Chondrocyte (in vitro differentiated cells): ENCODE measurements at places on chromosomes 12 and 14.

- DNase-seq = no peak
These were observed 228.2 kb downstream of the BCL11B start for GRCh38 chr14:99043756-99044155.

DNA sequence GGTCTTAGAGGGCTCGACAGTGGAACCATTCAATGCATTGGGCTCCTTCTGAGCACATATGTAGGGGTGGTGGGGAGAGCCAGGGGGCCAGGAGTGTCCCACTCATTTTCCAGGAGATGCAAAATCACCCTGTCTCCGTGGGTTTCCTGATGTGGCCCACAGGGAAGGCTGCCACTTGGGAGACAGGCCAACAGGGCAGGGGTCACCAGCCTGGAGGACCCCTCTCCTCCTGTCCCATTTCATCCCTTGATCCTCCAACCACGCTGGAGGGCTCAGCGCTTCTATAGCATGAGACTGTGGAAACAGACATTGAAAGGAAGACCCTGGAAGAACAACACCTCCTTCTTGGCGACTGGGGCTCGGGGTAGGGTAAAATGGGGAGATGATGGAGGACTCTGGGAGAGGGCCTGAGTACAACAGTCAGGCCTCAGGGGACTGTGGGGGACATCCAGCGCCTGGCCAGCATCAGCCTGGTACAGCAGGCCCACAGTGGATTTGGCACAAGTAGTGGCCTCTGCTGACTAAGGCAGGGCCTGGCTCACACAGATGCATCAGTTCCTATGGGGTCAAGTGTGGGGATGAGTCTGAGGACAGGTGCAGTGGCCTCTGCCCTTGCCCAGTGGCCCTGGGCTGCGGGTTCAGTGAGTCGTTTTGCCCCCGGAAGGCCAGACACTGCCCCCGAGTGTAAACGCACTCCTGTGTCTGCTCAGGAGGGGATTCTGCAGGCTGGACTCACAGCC lies 68.0 kb downstream of the PRIMA1 start:
- DNase-seq = no peak

DNA sequence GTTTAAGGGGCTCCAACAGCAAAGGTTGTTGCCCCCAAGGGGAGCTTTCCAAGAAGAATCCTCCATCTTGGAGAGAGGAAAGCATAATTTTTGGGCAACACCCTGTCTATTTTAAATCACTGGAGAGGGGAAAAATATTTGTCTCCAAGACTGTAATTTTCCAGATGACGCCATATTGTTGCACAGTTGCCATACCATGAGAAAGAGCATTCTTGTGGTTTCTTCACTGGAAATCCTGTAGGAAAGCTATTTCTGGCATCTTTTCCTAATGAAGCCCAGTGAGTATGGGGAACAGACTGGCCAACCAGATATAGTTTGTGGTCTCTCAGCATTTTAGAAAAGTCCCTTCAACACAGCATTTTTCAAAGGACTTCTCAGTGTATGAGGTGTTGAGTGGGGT lies 88.1 kb upstream of the MANSC4 start:
- DNase-seq = no peak

- DNase-seq = no peak
These were observed 268.7 kb downstream of the AKAP6 start for GRCh38 chr14:32597771-32598170.

GRCh38 chr14:33728010-33728498 lies 222.8 kb downstream of the EGLN3 start:
- no peak for DNase-seq

DNA sequence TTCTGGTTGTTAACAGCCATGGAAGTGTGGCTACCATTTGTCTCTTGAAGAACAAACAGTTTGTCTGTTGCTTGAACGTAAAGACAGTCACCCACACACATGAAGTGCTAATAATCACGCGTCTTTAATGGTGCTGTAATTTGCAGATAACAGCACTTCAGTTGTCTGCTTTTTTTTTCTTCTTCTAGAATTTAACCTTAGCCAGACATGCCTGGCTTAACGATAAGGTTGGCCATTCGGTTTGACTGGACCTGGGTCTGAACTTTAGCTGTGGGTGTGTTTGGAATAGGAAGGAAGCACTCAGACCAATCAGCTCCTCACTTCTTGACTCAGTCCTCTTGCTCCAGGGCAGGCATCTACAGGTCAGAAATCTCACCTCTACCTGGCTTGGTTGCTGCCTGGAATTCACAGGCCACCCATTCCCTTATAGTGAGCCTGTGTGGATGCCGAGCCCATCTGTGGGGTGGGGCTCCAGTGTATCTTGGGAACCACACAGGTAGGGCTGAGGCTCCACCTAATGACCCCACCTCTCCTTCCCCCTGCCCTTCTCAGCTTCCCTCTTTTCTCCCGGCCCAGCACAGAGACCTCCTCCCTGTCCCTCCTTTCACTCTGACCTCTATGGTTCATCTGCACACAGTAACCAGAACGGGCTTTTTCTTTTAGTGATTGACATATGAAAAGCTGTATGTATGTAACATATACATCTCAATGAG lies 246.4 kb upstream of the PWP1 start:
- DNase-seq = no peak

DNA sequence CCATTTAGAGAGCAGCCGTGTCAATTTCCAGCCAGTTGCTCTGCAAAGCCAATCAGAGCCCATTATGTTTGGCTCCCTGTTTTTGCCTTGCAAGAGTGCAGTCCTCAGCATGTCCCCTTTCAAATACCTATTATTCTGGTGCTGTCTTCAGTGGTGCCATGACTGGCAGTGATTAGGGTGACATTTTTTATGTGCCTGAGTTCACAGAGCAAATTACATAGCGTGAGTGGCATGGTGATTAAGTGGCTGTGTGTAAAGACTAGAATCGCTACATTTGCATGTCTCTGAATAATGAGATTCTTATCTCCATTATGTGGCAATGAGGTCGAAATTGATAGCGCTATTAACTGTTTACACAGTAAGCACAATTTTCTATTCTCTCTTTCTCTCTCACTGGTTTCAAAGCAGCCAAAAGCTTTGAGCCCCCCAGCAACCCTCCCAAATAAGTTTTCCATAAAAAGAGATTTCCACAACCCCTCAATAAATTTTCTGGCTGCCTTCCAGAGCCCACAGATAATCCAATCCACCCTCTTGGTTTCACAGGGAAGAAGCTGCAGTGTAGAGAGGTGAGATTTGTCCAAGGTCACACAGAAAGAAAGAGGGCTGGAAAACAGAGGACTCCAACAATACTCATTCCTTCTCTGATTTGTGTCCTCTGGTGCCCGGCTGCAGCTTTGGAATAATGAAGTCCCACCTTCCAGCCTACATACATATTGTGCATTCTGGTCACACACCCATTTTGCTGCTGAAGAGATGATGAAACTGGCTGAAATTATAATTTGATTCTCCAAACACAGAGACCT lies 58.8 kb upstream of the NUDT4 start:
- no peak for DNase-seq

- DNase-seq = no peak
These were observed 52.0 kb downstream of the PEX5 start for GRCh38 chr12:7241404-7242005.

DNA sequence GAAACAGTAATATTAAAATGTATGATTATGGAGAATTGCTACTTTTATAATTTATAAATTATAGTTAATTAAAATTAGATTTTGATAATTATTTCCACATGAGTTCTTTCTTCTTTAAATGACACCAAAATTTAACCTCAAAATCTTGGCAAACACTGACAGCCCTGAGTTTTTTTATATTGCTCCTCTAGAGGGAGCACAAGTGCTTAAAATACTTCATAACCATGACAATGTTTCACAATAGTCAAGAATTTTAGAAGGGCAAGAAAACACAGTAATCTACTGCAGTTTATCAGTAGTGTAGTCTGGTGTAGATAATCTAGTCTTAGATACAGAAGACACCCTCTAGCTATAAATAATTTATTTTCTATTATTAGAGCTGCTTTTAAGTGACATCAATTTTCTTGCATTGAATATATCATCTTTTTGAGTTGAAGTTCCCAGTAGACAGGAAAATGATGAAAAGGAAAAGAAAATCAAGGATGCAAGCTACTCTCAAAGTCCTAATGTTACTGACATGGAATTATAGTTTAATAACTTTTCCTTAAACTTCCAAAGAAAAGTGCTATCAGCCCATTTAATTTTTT lies 14.3 kb upstream of the PTGER2 start:
- no peak for DNase-seq

- no peak for DNase-seq
These were observed 192.6 kb upstream of the LHX5 start for GRCh38 chr12:113664224-113664681.

- no peak for DNase-seq
These were observed 217.6 kb upstream of the SFSWAP start for GRCh38 chr12:131493068-131493826.

- no peak for DNase-seq
These were observed 104.0 kb downstream of the CCDC91 start for GRCh38 chr12:28294300-28294699.

GRCh38 chr14:105426416-105427130 lies 6.9 kb downstream of the MTA1 start:
- no peak for DNase-seq

GRCh38 chr14:71399057-71399487 lies 491.8 kb downstream of the PCNX1 start:
- no peak for DNase-seq

- no peak for DNase-seq
These were observed 51.6 kb downstream of the EFCAB11 start for GRCh38 chr14:89902881-89903280.

- DNase-seq = no peak
These were observed 34.7 kb downstream of the MIA2 start for GRCh38 chr14:39268393-39268792.

GRCh38 chr12:119288576-119288975 lies 46.0 kb upstream of the CCDC60 start:
- DNase-seq = no peak

DNA sequence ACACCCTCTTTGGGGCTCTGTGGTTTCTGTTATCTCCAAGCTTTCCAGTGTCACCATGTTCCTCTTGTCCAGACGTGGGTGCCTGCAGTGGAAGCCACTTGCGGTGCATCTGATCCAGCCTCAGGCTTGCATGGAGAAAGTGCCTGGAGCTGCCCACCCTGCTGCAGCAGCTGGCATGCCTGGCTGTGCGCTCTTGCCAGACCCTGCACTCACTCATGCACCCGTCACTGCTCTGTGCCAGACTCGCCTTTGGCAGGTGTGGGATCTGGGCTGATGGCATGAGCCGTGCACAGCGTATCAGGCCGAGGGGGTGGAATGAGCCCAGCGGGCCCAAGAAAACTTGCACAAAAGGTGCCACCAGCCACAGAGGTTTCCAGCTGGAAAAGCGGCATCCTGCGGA lies 105.1 kb downstream of the MNAT1 start:
- peak; percentile 56 for DNase-seq

GRCh38 chr12:49493900-49494299 lies 44.9 kb upstream of the KCNH3 start:
- DNase-seq = no peak

DNA sequence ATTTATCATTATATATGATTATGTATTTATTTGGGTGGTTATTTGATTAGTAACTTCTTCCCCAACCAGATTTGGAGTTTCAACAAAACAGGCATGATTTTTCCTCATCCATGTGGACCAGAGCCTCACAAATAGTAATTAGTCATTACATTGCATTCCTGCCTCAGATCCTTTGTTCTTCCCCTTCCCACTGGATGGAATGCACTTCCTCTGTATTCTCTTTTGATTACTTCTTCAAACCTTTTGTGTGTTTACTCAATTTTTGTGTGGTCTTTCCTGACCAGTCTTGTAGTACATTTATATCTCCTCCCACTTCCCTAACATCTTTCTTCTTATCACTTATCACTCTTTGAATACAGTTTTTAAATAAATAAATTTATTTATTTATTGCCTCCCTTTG lies 15.5 kb downstream of the SYT1 start:
- DNase-seq = no peak

DNA sequence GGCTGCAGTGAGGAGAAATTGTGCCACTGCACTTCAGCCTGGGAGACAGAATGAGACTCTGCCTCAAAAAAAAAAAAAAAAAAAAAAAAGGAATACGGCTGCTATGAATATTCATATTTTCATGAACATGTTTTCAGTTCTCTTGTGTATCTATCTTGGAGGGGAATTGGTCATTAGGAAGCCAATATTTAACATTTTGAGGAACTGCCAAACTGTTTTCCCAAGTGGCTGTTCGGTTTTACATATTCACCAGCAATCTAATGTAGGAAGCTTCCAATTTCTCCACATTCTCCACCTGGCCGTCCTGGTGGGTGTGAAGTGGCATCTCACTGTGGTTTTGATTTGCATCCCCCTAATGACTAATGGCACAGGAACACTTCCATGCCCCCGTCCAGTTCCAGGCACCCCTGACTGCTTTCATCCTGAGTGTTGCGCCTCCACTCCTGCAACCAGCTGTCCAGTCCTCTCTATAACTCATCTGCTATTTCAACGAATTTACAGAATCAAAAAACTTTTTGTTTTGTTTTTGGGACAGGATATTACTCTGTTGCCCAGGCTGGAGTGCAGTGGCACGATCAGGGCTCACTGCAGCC lies 5.7 kb downstream of the STXBP6 start:
- no peak for DNase-seq

DNA sequence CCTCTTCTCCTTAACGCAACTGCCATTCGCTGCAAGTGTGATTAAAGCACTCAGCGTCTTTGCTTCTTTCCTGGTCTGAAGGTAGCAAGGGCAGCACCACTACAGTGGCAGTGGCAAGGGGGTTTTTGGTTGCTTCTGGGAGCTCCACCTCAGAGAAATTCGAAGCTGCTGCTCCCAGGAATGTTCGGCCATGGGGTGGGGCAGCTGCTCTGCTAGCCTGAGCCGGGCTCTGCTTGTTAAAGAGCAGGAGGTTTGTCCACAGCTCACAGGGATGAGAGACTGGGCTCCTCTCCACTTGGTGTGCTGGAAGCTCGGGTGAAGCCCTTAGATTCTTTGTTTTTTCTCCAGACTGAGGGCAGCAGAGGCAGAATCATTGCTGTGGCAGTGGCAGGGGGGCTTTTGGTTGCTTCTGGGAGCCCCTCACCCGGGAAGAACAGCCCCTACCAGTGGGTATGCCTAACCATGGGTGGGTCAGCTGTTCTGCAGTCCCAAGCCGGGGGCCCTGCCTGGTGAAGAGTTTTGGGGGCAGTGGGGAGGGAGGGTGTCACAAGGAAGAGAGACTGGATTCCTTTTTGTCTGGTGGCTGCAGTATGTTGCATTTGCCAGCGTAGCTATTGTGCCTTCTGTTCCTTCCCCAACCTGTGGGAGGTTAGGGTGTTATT lies 340.2 kb downstream of the AEBP2 start:
- DNase-seq = no peak
